T-helper 9 cell (primary cell): ENCODE measurements at places on chromosomes 3 and 15.

GRCh38 chr15:33284336-33284735 lies 26.4 kb upstream of the RYR3 start:
- DNase-seq: no peak

DNA sequence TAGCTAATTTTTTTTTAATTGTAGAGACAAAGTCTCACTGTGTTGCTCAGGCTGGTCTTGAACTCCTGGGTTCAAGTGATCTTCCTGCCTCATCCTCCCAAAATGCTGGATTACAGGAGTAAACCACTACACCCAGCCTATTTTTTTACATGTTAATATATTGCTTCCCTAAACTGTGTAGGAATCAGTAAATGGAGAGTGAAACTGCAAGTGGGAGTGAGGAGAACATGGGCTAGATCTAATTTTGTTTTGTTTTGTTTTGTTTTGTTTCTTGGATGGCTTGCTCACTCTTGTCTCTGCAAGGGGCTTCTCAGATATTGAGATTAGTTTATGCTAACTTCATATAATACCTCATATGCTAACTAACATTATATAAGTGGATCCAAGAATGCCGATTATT lies 31.5 kb downstream of the PARP15 start:
- no peak for DNase-seq

DNA sequence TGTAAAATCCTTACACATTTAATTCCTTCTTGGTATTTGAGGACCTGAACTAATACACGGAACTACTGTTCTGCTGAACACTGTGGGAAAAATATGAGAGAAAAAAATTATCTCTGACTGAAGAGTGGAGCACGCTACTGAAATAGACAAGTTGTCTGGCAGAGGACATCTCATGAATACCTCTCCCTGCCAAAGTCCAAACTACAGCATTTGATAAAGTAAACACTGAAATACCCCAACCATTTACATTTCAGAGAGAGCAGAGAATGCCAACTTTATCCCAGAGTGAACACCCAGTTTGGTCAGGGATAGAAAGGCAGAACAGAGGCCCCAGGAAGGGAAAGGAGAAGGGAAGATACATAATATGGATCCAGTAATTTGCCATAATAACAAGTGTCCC lies 920.7 kb downstream of the SQOR start:
- DNase-seq: no peak

- DNase-seq: no peak
Observed at GRCh38 chr3:46897829-46898320, 20.4 kb downstream of the PTH1R start.

DNA sequence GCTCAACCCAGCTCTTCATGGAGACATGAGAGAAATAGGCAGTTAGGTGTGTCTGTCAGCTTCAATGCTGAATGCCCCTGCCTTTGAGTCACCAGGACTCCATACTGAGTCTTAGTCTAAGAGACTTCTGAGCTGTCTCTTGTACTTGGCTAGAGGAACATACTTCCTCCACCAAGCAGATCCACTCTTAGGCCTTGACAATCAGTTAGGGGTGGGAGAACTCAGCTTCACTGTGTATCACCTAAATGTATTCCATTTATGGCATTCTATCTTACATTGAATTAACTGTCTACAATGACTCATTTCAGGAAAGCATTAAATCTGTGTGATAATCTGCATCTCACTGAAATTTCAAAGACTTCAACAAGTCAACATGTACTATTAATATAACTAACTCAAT lies 66.0 kb downstream of the STAC start:
- no peak for DNase-seq

GRCh38 chr3:66488492-66488891 lies 12.3 kb downstream of the LRIG1 start:
- no peak for DNase-seq

DNA sequence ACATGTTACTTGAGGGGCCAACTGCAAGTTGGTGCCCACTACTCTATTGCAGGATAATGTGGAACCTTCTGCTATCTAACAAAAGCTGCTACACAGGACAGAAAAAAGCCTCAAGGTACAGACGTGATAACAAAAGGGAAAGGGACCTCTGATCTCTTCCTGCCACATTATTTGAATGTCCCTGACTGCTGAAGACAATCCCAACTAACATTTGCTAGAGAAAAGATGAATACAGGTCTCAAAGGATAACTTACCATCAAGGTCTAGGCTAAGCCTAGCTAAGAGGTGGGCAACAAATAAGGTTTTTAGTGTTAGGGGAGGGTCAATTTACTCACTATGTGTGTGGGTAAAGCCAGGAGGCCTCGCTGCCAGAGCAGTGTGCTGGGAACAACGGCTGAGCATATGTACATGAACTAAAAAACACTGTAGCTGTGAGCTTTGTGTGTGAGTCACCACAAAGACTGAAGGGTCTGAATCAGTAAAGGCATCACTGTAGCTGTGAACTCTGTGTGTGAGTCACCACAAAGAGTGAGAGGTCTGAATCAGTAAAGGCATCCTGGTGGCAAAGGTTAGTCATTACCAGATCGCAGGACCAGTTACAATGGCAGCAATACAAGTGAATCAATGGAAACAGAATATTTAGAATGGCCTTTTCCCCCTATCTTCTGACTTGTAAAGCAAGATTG lies 111.7 kb downstream of the LMLN start:
- no peak for DNase-seq

DNA sequence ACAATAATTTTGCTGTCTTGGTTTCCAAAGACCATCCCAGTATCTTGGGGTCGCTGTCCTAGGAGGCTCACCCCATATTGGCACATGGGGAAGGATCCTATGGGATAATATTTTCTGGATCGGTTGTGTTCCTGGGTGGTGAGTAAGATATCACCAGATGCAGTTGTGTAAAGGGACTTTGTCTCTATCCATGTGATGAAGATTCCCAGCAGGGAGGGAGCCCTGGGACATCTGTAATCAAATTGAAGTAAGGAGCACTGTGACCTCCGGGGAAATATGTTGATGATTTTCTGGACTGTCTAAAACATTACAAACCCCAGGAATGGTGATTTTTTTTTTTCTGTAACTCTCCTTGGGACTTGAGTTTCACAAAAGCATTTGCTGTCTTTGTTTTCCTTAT lies 36.2 kb upstream of the LRTM1 start:
- no peak for DNase-seq

- DNase-seq: no peak
Observed at GRCh38 chr3:169148448-169149348, 514.8 kb downstream of the MECOM start.

GRCh38 chr15:31803388-31803884 lies 226.9 kb upstream of the CHRNA7 start:
- no peak for DNase-seq

DNA sequence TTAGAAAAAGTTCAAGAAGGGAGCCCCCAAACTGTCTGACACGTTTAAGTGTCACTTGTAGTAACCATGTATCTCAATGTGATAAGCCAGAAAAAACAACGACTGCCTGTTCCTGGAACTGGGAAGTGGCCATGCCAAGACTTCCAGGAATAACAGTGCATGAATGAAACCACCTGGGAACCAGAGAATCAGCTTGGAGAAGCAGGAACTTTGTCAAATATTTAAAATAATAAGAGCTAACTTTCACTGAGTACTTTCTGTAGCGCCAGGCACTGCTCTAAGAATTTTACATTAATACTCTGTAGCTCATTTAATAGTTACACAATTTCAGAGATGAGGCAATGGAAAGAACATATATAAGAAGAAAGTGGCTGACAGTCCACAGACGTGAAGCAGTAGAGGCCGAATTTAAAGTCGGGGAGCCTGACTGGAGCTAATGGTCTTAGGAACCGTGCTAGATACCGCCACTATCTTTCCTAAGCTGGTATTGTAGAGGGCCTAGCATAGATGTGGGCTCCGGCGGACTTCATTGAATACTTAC lies 876 bp downstream of the PLSCR1 start:
- no peak for DNase-seq

GRCh38 chr3:181572432-181572831 lies 139.3 kb upstream of the SOX2 start:
- no peak for DNase-seq

GRCh38 chr15:60721707-60722106 lies 242.8 kb upstream of the ICE2 start:
- no peak for DNase-seq

- DNase-seq: no peak
Observed at GRCh38 chr15:42712584-42712983, 24.3 kb downstream of the CDAN1 start.

DNA sequence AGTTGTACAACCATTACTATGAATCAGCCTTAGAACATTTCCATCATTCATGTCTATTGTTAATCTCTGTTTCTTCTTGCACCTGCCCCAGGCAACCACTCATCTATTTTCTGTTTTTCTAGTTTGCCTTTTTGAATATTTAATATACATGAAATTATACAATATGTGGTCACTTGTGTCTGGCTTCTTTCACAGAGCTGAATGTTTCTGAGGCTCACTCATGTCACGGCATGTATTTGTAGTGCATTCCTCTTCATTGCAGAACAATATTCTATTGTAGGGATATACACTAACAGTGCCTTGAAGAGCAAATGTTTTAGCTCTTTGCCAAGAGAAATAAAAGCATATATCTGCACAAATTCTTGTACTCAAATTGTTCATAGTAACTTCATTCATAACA lies 32.9 kb downstream of the CERS3 start:
- no peak for DNase-seq

DNA sequence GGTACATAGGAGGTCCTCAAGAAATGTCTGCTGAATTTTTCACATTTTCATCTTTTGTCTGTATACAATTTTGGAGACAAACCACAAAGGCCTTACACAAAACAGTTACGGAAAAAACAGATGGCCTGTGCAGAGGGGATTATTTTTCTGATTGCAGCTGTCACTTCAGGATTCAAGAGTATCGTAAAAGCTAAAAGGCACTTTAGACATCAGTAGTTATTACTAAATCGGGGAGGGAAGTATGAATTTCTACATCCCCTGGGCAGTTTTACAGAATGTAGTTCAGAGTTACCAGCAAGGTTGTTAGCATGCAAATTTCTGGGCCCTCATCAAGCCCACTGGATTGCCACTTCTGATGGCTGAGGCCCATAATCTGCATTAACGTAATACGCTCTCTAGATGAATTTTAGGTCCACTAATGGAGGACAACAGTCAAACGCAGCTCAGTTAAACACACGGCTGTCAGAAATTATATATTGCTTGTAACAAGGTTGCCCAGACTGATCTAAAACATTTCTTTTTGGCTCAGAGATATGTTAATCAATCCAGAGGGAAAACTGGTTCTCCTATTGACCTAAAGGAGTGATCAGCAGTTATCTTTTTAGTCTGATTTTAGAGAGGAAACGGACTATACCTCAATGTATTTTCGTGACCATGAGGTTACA lies 1.1 kb downstream of the RIOX2 start:
- DNase-seq: no peak

DNA sequence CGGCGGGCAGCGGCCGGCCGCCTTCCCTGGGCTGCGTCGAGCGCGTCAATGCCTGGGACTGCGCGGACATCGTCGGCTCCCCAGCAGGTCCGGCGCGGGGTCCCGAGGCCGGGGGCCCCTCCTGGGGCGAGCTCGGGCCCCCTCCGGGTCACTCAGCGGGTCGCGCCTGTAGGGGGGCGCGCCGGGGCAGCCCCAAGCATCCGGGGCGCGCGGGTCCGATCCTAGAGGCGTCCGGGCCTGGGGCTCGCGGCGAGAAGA lies 725 bp downstream of the TLE3 start:
- DNase-seq: no peak

GRCh38 chr3:116849261-116849688 lies 139.7 kb downstream of the TUSC7 start:
- no peak for DNase-seq

DNA sequence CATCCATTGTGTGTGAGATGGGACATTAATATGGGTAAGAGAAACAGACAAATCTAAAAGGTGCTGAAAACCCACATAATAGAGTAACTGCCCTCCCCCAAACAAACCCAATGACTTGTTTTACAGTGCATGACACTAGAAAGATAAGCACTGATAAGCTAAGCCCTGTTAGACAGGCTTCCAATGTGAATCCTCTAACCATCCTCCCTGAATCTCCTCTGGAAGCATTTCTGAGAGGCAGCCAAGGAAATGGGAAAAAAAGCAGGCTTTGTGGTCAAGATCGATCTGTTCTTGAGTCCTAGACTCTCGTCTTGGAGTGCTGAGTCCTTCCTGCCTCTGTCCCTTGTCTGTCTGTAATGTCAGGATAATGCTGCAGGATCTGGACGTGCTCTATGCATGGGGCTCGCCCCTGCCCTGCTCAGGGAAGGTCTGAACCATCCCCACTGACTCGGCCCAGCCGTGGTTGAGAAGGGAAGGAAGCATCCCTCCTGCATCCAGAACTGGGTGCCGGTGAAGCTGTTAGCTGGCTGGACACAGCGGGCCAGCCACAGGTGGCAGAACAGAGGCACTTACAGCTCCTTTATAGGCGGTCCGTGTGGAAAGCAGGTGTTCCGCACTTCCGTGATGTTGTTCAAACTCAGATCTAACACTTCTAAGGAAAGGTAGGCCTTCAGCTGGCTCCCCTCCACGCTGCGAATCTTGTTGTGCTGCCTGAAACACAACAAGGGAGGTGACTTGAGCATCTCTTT lies 84.1 kb downstream of the LRIG1 start:
- DNase-seq: no peak

GRCh38 chr15:23663232-23663631 lies 15.6 kb upstream of the MAGEL2 start:
- DNase-seq: no peak

- DNase-seq: no peak
Observed at GRCh38 chr3:161372321-161373260, 1.3 kb upstream of the SPTSSB start.

DNA sequence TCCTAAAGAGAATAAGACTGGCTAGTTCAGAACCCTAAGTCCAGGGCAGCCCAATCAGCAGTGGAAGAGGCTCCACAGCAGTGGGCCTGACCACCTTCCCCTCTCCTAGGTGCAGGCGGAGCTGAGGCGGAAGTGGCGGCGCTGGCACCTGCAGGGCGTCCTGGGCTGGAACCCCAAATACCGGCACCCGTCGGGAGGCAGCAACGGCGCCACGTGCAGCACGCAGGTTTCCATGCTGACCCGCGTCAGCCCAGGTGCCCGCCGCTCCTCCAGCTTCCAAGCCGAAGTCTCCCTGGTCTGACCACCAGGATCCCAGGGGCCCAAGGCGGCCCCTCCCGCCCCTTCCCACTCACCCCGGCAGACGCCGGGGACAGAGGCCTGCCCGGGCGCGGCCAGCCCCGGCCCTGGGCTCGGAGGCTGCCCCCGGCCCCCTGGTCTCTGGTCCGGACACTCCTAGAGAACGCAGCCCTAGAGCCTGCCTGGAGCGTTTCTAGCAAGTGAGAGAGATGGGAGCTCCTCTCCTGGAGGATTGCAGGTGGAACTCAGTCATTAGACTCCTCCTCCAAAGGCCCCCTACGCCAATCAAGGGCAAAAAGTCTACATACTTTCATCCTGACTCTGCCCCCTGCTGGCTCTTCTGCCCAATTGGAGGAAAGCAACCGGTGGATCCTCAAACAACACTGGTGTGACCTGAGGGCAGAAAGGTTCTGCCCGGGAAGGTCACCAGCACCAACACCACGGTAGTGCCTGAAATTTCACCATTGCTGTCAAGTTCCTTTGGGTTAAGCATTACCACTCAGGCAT lies 33.7 kb downstream of the VIPR1 start:
- peak; percentile 23 for DNase-seq
